ENCODE measurements at places on chromosomes 2 and 18.

- DNase-seq: no peak
Observed at GRCh38 chr18:63079114-63079513, 240.5 kb downstream of the BCL2 start.

DNA sequence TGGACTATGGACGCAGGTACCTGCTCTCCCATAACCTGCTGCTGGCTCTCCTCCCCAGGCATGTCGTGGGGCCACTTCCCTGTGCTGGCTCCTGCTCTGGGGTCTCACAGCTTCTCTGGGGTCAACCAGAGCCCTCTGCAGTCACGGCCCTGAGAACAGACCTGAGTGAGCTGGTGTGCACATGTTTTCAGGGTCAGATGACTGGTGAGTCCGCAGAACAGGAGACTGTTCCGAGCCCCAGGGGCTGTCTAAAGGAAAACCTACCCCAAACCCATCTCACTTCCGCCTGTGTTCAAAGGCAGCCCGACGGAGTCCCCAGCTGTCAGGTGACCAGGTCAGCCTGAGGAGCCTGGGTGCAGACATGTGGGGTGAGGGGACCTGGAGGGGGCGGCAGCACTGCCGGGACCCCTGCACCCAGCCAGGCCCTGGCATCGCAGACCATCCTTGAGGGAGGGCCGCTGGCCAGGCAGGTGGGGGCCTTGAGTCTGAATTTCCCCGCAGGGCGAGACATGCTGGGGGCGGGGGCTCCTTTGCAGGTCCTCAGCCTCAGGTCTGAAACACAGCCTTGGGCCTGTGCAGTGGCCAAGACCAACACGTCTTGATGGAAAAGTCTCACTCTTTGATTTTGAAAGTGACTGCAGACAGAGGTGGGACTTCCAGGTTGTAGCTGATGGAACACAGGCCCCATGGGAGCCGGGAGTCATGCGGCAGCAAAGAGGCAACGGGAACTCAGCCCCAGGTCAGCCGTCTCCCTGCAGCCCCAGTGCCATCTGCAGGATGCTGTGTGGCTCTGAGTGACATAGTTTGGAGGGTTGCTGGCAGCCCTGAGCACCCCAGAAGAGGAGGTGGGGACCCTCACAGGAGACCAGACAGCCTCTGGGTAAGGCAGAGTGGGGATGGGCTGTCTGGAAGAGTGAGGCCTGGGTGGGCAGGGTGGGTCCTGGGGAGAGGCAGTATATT is 65.3 kb downstream of the TWIST2 start:
- no peak for DNase-seq

GRCh38 chr2:177187631-177188312 is 24.8 kb upstream of the HNRNPA3 start:
- DNase-seq: no peak

DNA sequence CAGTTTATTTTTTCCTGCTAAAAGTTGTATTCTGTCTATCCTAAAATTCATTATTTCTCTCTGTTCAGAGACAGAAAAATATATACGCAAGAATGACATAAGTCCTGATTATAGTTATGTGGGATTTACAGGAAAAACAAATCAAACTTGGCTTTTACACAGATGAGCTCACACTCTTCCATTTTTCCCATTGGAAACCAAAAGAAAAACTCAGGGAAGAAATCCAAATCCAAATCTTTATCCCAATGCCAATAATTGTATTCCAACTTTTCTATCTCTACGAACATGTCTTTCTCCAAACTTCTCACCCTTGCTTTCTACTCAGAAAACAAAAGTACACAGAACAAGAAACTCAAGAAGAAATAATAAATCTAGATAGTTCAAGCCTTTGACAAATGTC is 249.1 kb upstream of the TMEFF2 start:
- no peak for DNase-seq

- no peak for DNase-seq
Observed at GRCh38 chr2:221422516-221423209, 149.4 kb downstream of the EPHA4 start.

Data from stimulated activated CD4-positive, alpha-beta T cell treated with anti-CD3 and anti-CD28 coated beads, Interleukin-4, amount 100 ng/mL, for 48 hours (primary cell).